Stimulated activated naive CD8-positive, alpha-beta T cell treated with anti-CD3 and anti-CD28 coated beads, Interleukin-15, amount 100 ng/mL, for 72 hours (primary cell): ENCODE measurements at places on chromosomes 5 and 9.

DNA sequence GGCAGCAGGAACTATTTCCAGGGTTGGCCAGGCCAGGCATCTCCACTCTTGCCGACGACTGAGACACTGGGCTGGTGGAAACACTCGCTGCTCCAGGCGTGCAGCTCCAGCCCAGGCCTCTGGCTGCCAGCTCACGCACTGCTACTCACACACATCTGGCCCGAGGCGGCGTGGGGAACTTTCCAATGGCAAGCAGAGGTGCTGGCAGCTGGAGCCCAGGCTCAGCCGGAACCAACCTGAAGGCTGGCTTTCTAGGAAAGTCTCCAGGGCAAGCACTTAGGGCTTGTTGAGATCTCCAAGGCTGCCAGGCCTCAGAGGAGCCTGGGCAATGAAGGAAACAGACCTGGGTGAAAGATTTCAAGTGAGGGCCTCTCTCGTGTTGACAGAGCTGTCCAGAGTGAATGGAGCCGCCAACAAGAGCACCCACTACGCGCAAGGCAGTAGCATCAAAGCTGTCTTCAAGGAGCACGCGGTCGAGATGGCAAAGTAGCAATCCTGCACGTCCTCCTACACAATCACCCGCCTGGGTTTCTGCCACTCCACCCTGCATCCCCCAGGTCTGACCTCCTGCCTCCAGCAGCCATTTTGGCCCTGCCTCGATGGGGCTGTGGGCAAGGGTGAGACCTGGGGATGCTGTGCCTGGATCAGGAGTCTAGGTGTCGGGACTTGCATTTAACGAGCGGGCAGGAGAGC is 14.4 kb downstream of the SH3PXD2B start:
- no peak for DNase-seq

DNA sequence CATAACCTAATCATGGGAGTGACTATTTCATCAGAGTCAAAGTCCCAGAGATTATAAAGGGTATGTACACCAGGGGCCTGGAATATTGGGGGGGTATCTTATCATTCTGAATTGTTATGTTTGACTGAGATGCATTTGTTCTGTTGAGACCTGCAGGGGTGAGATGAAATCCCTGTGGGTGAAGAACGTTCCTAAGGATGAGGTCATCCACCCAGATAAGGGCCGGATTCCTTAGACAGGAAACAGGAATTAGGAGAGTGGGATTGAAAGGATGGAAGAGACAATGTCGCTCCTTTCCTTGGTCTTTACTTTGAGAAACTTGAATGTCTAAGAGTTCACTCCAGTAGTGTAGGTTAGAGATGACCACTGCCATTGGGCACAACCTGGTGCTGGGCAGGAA is 54.7 kb downstream of the GAS1 start:
- no peak for DNase-seq

GRCh38 chr9:5429873-5430564 is 7.7 kb downstream of the PLGRKT start:
- DNase-seq = no peak

- DNase-seq = no peak
Observed at GRCh38 chr9:137547687-137548543, 2.3 kb downstream of the PNPLA7 start.

- DNase-seq = no peak
Observed at GRCh38 chr5:158895588-158895987, 204.1 kb downstream of the EBF1 start.

- DNase-seq = no peak
Observed at GRCh38 chr9:86368871-86369521, 14.8 kb upstream of the TUT7 start.

DNA sequence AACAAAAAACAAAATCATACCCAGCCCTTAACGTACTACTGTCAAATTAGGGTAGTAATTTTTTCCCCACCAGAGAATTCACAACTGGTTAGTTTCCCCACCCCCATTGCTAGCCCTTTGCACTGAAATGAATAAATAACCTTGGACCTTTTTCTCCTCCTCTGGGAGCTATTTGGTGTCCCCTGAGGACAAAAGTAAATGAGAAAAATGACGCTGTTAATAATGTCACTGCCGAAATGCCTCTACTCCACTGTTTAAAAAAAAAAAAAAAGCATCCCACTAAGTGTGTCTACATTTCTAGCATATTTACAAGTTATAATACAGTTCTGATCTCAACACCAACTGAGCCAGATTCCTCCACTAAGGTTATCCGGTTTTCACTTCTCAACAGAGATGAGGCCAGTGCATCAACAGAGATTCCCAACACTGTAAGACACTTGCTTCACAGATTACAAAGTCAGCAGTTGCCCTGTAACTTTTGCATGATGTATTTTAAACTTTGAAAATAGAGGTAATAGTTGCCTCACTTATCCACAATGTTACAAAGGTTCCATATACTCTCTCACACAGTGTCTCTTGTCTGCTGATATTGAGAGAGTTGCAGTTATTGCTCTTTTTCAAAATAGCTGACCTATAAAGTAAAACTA is 5.1 kb upstream of the NFIB start:
- no peak for DNase-seq
